ENCODE measurements at places on chromosomes 11 and 22.

DNA sequence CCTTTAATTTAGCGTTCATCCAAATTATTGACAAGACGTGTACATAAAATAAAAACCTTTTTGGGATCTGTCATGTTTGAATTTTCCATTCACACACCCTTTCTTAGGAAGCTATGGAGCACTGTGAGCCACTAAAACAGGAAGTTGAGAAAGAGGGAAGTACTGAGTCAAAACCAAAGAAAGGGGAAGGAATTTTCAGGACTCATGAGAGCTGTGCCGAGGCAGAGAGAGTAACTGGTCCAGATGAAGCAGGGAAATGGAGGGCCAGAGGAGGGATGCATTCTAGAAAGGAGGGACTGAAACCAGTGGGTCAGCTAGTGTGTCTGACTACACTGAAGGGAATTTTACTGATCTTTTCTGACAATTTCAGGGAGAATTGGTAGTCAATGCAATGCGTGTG is 24.9 kb downstream of the APLP2 start:
- DNase-seq, result no peak

DNA sequence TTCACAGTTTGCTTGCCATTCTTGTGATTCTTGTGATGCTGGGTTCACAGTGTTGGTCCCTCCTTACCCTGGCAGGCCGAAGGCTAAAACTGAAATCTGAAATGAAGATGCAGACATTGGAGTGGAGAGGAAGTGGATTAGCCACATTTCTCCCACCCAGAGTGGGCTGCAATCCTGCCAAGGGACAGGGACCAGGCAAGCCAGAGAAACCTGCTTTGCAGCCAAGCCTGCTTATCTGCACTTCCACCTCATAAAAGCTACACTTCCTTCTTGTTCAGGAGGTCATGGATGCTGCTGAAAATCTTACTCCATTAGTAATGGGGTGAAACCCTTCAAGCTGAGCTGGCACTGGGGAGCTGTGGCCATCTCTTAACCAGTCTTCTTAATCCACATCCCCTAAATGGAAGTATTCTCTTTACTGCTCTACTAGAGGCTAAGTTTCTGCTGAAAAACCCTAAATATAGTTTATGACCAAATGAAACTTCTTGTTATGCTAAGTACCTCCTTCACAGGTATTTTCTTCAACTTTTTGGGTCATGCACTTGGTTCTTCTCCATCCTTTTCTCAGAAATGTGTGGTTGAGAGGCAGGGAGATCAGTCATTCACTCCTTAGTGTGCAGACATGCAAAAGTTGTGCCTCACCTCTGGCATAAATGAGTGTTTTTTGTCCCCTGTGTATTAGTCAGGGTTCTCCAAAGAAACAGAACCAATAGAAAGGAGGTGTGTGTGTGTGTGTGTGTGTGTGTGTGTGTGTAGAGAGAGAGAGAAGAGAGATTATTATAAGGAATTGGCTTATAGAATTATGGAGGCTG is 133.9 kb upstream of the BMAL1 start:
- DNase-seq, result peak; percentile 4

DNA sequence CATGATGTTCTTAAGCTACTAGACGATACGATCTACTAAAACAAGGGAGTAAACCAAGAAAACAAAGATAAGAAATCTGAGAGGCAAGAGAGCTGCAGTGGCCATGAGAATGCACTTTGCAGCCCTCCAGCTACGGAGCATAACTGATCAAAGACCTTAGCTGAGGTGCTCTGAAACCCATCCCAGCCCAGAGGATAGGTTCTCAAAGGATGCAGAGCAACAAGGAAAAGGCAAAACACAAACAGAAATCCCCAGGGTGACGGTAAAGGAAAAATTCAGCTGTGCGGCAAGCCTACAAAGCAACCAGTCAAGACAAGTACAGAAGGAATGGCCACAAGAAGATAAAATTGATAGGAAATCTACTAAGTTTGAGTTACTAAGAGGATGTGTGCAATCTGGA is 32.5 kb upstream of the CFAP300 start:
- no peak for DNase-seq

DNA sequence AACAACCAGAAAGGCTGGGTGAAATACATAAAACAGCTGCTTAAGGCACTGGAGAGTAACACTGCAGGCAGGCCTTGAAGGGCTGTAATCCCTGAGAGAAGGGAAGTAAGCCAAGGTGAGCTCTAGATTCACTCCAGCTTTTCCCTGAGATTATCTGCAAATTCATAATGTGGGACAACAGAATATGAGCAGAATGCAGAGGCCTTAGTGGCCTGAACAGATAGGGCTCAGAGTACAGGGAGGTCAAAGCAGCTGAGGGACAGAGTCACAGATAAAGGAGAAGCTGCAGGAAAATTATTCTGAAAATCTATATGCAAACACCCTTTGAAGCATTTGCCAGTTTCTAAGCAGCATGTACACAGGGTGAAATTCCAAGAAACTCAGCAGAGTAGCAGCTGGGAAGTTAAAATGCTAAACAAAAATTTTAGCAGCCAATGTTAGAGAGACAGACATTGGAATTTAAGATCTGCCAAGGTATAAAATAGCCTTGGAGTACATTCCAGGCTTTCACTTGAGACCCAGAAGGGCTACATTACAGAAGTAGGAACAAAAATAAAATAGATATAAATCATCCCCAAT is 48.1 kb upstream of the CWF19L2 start:
- DNase-seq, result no peak

DNA sequence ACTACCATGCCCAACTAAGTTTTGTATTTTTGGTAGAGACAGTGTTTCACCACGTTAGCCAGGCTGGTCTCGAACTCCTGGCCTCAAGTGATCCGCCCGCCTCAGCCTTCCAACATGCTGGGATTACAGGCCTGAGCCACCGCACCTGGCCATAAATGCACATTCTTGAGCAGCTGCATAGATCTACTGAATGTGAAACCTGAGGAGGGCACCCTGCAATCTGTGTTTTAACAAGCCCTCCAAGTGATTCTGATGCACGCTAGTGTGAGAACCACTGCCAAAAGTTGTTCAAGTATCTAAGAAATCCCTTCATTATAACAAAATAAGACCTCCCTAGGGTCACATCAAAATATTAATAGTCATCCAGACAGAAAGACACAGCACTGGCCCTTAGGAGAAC is 89.3 kb downstream of the RDX start:
- DNase-seq, result no peak

DNA sequence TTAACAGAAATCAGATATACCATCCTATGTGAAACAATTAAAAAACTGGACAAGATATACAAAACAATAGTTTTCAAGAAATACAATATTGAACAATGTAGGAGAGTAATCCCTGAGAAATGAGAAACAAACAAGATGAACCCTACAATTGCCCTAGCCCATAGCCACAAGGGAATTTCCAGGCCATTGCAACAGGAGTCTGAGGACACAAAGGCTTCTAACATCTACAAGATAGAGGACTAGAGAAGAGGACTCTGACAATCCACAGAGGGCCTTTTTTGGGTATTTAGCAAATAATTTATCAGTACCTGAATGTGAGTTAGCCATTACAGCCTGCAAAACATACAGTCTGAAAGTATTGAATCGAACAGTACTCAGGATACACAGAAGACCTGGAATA is 251.7 kb downstream of the GRM5 start:
- DNase-seq, result no peak

DNA sequence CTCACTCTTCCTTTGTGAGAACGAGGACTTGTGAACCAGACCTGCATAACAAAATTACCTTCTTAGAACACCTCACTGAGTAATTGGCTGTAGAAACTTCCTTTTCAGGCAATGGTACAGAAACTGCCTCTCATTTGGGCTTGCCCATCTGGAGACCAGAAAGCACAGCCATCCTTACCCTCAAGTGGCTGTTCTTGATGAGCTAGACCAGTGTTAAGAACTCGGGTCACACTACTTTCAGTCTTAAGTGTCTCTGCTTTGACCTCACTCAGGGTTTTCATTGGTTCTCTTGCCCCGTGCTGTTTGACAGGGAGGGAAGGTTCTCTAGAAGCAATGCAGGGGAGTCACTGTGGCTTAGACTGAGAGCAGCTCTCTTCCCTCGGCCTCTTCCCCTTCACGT is 29.3 kb downstream of the NAT10 start:
- no peak for DNase-seq

- no peak for DNase-seq
Measured at GRCh38 chr11:63873311-63873710, 34.4 kb downstream of the MARK2 start.

DNA sequence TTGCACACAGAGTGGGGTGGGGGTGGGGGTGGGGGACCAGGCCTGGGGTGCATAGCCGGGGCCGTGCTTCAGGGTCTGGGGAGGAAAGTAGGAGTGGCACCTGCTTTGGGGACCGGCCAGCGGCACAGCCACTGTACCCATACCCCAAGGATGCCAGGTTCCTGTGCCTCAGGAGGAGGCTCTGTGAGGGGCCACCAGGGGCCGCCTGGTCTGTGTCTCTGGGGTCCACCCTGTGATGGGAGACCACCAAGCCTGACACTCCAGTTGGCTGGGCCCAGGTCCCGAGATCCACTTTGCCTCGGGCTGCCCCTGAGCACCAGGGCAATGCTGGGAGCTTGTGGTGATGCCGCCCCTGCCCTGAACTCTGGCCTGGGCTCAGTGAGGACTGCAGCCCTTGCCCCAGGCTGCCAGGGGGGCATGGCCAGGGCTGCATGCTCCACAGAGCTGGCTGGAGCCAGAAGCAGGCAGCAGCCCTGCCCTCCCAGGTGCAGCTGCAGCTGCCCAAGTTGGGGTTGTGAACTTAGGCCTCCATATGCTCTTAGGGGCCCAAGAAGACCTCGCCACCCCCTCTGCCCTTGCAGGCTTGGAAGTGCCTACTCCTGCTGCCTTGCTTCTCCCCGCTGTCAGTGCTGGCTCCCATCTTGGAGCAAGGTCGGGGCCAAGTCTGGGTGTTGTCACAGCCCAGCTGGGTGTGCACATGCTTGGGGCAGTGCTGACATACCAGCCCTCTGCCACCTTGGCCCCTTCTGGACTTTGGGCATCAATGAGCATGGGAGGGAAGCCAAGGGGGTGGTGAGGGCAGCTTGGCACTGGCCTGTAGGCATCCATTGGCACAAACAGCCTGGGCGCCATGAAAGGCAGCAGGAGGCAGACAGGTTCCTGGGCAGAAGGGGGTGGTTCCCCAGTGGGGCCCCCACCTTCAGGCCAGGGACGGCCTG is 123.3 kb upstream of the THY1 start:
- no peak for DNase-seq

- no peak for DNase-seq
Measured at GRCh38 chr11:17019232-17019631, 5.0 kb upstream of the PLEKHA7 start.

DNA sequence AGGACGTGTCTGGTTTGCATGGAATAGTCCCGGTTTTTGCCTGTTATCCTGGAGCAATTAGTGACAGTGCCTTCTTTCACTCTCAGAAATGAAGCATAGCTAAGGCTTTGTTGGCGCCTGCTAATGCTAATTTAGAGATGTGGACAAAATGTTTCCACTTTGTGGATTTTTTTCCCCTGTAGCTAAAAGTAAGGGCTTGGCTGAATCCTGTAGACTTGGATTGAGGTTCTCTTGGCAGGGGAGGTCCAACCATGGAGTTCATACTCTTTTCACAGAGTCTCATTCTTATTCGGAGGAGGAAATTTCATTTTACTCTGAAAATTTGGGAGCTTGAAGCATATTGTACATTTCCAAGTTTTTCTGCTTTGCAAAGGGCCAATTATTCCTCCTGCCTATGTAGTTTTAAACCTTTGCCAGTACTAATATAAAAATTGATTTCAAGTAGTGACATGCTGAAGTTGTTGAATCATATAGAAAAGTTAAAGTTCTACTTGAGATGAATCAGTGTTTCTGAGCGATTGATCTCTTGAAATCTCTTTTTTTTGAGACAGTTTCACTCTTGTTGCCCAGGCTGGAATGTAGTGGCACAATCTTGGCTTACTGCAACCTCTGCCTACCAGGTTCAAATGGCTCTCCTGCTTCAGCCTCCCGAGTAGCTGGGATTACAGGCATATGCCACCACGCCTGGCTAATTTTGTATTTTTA is 20.0 kb downstream of the PPFIA1 start:
- DNase-seq, result no peak

DNA sequence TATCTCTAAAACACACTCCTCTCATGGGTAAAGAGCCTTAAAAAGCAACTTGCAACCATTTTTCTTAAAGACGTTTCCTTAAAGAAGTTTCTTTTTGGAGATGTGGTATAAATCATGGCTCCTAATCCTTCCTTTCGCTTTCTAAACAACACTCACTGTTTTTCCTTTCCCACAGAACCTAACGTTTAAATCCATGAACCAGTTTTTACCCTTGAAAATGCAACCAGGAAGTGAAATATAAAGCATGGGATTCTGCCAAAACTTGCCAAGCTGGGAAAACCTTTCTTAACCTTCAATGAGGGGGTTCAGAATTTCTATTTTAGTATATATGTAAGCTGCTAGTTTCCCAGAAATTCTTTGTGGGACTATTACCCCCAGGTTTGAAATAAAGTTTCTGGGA is 8.6 kb downstream of the PLEKHA7 start:
- DNase-seq, result no peak
